ENCODE measurements at places on chromosomes 3 and 15.

DNA sequence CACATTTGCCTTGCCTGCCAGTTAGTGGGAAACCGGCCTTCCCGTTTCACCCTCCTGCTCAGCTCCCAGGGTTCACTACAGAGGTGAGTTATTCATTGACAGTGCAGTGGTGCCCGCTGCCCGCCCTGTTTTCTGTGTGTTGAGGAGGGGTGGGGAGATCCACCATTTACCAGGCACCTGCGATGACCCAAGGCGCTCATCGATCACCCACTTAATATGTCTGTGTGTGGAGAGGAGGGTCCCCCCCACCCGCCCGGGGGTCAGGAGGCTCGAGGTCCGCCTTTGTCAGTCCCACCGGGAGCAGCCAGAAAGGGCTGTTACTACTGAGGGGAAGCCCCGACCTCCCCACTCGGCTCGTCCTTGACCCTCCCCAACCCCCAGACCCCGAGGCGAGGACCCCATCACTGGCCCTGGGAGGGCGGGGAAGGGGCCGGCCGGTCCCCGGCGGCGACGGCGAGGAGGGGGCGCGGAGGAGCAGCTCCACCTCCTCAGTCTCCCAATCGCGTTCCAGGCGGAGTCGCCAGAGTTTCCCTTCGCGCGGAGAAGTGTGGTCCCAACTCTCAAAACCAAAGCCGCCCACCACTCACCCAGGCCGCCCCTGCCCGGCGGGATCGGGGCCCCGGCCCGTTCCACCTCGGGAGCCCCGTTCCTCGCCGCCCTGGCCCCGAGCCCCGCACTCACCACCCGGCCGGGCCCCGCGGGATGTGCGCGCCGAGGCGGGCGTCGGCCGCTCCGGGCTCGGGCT is 1.1 kb downstream of the PLXNB1 start:
- DNase-seq = no peak

DNA sequence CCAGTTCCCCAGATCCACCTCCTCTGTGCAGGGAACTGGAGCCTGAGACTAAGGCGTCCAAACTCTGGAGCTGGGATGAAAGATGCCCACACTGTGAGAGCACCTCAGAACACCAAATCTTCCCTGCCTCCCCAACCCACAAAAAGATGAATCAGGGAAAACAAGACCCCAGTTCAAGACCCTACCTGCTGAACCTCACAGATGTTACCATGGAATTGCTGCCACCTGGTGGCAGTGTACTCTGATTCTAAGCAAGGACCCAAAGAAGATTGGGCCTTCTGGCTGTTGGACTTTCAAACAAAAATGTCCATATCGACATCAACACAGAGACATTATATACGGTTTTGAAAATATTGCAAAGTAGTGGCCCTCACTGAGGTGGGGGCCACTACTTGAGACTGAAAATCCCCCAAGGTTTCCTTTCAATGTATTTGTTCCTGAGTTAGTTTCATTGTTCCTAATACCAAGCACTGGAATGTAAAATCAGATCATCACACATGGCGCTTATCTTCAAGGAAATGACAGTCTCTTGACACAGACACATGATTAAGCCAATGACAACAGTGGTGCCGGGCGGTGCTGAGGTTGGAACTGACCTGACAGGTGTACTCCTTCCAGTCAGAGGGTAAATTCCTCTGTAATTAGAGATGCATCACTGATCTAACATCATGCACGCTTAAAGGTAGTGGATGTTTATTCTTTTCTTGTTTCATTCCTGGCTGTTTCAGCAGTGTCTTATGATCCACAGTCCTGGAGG is 67.6 kb downstream of the SLC6A11 start:
- DNase-seq = no peak

GRCh38 chr3:196519718-196520082 is 4.6 kb upstream of the SMCO1 start:
- DNase-seq = no peak

GRCh38 chr3:59304296-59304695 is 254.5 kb upstream of the CFAP20DC start:
- DNase-seq = no peak

DNA sequence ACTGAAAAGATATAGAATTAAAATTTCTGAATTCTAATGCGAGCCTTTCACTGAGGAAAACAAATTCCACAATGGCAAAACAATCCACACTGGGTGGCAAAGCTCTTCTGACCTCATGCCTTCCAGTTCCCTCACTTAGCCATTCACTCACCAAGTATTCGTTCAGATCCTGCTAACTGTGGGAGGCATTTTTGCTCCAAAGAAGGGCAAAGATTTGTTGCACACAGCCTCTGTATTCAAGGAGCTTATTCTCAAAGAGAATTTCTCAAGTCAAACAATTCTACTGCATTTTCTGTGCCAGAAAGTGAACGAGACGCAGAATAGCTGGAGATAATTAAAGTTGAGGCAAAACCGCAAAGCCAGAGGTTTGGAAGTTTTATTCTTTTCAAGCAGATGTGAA is 77.3 kb downstream of the CPNE4 start:
- no peak for DNase-seq

GRCh38 chr15:36644191-36644896 is 64.9 kb downstream of the CDIN1 start:
- no peak for DNase-seq

DNA sequence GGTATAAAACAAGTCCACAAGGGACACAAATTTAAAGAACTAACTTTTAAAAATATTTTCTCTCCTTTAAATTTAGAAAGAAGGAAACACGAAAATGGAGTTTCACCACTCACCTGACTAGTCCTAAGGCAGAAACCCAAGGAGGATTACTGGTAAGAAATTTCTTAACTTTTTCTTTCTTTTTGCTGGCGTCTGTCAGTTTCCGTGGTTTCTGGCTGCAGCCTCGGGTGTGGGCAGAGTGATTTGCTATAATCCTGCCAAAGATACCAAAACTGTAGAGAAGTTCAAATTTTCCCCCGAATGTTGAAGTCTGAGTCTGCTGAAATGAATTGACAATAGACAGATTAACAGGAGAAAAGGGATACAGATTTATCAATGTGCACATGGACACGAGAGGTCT is 843.6 kb upstream of the ALCAM start:
- DNase-seq = no peak
